ENCODE measurements at places on chromosomes 6 and 20. TPM values are rescaled to one million over a fixed set of nuclear protein-coding genes. Genes with fewer than 3 reads are reported as not detected.

Gene CCDC170
- total RNA-seq: under 0.01 TPM

Gene VGLL2
- not detected for total RNA-seq

Gene SLC17A5
- 31.1 TPM for total RNA-seq

Gene RIPPLY2
- not detected for total RNA-seq

Gene SLC22A16
- 1.9 TPM for total RNA-seq

Gene BNIP5
- total RNA-seq: not detected

Gene MMP24
- 0.16 TPM for total RNA-seq

Gene RAB22A
- 13.1 TPM for total RNA-seq

Gene FOXS1
- not detected for total RNA-seq

Gene RIMS1
- not detected for total RNA-seq

Gene SYNCRIP
- 49.6 TPM for total RNA-seq

Gene DUSP15
- total RNA-seq: not detected

Gene LAMP5
- total RNA-seq: not detected

Gene MEP1A
- not detected for total RNA-seq

Gene DNAH8
- total RNA-seq: not detected

Gene KCNK16
- total RNA-seq: not detected

Gene SLC22A7
- total RNA-seq: not detected

Gene MYBL2
- 9.4 TPM for total RNA-seq

Gene RAB23
- total RNA-seq: 15.2 TPM

Gene PLAGL2
- total RNA-seq: 2.2 TPM

Gene PDE7B
- 49.5 TPM for total RNA-seq

Gene HSPA1L
- not detected for total RNA-seq

Gene SIRPG
- total RNA-seq: not detected

Gene RNF182
- not detected for total RNA-seq

Gene KHDC1L
- not detected for total RNA-seq

Gene HDGFL1
- total RNA-seq: not detected

Gene IMPG1
- not detected for total RNA-seq

Gene ADGB
- not detected for total RNA-seq

Gene GHRH
- total RNA-seq: not detected

Gene GPLD1
- 1.8 TPM for total RNA-seq

Gene CLIC5
- not detected for total RNA-seq

Gene KCNK5
- total RNA-seq: not detected

Gene TP53TG5
- not detected for total RNA-seq

Gene TSBP1
- total RNA-seq: not detected

Gene SKIC2
- total RNA-seq: 28.0 TPM

Gene CLDN20
- not detected for total RNA-seq

Gene PRRT1
- not detected for total RNA-seq

Gene MYL9
- 97.7 TPM for total RNA-seq

Gene FOXQ1
- not detected for total RNA-seq

Gene FAM83C
- total RNA-seq: not detected

Gene RBM39
- total RNA-seq: 171 TPM

Gene PTCHD4
- 0.36 TPM for total RNA-seq

Gene OR2J3
- total RNA-seq: not detected

Gene PTGIS
- total RNA-seq: 20.7 TPM

Gene ANKEF1
- total RNA-seq: under 0.01 TPM

Gene PRDM13
- not detected for total RNA-seq

Gene LIN28B
- not detected for total RNA-seq

Gene CPXM1
- total RNA-seq: 0.97 TPM

Gene CST11
- total RNA-seq: not detected

Gene MBOAT1
- 0.49 TPM for total RNA-seq

Gene SPATS1
- not detected for total RNA-seq

Gene ORC3
- total RNA-seq: 19.9 TPM

Gene OVOL2
- not detected for total RNA-seq

Gene SULF2
- total RNA-seq: 12.3 TPM

Gene SYCP2
- total RNA-seq: 0.18 TPM

Gene EPHA7
- 0.65 TPM for total RNA-seq

Gene POM121L2
- not detected for total RNA-seq

Gene CLVS2
- total RNA-seq: not detected

Measured in cardiac atrium fibroblast (primary cell).